ENCODE measurements at places on chromosomes 12 and 14.

DNA sequence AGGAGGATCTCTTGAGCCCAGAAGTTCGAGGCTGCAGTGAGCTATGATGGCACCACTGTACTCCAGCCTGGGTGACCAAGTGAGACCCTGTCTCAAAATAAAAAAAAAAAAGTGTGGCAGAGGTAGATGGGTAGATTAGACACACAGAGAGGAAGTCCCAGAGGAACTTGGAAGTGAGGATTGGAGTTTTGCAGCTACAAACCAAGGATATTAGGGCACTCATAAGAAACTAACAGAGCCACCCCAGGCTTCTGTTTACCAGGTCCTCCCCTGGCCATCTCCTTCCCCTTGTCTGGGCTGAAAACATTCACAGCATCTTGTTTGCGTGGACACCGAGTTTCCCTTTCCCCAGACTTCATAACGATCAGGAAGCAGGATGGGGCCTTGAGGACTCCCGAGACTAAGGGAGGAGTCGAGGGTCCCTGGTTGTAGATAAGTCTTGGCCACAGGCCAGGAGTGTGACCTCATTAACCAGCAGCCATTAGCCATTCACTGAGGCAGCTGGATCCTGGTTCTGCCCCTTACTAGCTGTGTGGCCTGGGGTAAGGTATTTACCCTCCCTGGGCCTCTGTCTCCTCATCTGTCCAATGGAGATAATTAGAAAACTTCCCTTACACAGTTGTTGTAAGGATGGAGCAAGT, 2.1 kb downstream of the MAP1LC3B2 start:
- peak; percentile 85 for DNase-seq

DNA sequence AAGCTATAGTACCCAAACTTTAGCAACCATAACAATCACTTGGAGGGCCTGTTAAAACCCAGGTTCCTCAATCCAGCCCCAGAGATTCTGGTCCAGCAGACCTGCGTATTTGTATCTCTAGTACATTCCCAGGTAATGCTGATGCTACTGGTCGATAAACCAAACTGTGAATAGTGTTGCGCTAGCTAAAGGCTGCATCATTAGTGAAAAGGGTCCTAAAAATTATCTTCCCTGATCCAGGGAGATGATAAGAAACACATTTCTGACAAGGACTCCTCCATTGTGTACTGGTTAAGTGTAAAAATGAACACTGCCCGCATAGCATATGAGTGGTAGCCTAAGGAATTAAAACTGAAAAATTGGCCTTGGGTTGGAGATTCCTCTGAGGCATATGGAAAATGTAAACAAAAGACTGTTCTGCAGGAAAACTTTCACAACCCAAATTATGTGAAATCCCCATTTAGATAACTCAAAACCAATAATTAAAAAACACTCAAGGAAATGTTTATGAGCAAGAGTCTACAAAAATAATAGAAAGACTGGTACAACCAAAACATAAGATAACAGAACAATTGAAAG, 322.7 kb downstream of the CEP128 start:
- no peak for DNase-seq

DNA sequence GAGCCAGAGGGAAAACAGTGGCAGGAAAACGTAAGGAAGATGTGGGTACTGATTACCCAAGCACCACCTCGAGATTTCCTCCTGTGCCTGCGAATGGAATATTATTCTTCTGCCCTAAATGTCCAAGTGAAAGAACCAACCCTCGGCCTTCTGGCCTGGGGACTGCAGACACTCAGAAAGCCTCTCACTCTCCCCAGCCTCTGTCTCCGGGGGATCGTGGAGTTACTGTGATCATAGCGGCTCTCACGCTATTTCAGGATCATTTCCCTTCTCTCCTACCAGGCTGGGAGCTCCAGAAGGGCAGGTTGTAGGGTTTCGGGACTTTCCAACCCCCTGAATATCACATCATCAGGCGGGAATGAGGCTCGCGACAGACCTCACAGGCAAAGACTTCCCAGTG, 68.9 kb downstream of the KDM2B start:
- no peak for DNase-seq

- DNase-seq, result no peak
These were observed 67.6 kb downstream of the PIWIL1 start for GRCh38 chr12:130405332-130405731.

Measured in erythroblast (primary cell).